ENCODE measurements at places on chromosomes 13 and 19. TPM values are rescaled to one million over a fixed set of nuclear protein-coding genes. Genes with fewer than 3 reads are reported as not detected.

- DNase-seq: no peak
These were observed 166.4 kb downstream of the EFNB2 start for GRCh38 chr13:106369091-106369490.

DNA sequence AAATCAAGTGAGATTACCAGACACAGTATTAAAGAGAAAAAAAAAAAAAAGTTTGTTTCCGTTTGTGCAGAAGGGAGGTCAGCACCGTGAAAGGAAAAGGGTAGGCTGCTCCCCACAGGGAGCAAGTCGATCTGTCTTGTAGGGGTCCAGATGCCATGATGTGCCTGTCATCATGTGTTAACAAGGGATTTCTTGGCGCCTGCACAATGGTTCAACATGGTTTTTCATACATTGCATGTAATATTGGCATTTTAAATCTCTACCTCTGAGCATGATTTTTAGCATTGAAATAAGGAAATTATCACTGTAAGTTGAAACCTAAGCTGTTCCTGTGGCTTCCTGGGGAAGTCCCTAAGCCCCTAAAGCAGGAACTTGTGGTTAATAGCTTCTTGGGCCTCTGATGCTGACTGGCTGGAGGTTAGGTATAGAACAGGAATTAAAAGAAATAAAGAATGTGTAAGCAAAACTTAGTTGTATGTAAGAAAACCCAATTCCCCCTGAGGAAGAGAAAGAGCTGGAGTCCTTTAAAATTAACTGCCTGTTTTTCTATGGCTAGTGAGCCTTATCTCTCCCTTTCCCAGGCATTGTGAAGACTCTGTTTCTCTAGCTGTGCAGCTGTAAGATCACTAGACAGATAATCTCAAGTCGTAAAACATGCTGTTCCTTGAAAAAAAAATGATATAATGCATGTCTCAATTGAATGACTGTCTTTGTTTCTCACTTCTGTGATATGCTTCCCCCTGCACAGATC, 7.4 kb upstream of the FCGBP start:
- no peak for DNase-seq

GRCh38 chr13:103517066-103517767, 451.0 kb upstream of the SLC10A2 start:
- DNase-seq: no peak

- DNase-seq: no peak
These were observed 18.9 kb downstream of the VASP start for GRCh38 chr19:45526143-45526542.

DNA sequence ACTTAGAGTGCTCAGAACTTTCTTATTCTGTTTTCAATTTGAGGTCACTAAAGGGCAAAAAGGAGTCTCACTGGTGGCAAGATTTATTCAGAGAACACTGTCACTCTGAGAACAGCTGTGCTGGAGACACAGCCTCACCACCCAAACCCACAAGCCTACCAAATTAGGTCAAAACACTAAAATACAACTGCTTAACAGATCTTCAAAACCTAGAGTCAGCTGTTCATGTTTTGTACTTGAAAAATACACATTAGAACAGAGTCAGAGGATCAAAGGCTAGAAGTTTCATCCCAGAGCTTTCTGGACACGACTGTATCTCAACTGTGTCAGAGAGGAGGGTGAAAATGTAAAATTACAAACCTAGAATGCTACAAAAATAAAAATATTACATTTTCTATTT, 89.3 kb downstream of the MIPEP start:
- no peak for DNase-seq

DNA sequence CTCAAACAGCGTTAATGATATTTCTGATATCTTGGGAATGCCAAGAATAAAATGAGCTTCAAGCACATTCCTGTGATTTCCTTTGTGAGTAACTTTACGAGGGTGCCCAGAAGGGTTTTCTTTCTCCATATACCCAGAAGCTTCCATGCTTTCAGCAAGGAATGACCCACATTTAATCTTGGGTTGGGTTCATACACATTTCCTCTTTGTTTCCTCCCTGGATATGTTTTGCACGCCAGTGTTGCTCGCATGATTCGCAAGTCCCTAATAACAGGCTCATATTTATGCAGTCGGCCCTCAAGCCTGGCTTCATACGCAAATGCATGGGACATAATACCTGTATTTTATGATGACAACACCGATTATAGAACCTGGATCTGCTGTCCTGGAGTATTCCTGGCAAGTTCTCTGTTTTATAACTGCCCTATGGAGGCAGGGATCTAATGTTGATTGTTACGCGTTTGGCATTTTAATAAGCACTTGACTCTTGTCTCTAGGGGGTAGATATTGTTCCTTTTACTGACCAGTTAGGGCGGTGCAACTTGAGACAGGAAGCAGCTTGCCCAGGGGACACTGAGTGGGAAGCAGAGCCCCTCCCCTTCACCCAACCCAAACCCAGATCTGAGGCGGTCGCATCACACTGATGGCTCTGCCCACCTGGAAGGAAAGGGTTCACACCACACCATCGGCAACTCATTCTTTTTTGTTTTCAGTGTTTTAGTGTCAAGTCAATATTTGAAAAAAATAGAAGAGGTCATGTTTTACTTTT, 220.4 kb upstream of the SOX1 start:
- DNase-seq: peak; percentile 75

DNA sequence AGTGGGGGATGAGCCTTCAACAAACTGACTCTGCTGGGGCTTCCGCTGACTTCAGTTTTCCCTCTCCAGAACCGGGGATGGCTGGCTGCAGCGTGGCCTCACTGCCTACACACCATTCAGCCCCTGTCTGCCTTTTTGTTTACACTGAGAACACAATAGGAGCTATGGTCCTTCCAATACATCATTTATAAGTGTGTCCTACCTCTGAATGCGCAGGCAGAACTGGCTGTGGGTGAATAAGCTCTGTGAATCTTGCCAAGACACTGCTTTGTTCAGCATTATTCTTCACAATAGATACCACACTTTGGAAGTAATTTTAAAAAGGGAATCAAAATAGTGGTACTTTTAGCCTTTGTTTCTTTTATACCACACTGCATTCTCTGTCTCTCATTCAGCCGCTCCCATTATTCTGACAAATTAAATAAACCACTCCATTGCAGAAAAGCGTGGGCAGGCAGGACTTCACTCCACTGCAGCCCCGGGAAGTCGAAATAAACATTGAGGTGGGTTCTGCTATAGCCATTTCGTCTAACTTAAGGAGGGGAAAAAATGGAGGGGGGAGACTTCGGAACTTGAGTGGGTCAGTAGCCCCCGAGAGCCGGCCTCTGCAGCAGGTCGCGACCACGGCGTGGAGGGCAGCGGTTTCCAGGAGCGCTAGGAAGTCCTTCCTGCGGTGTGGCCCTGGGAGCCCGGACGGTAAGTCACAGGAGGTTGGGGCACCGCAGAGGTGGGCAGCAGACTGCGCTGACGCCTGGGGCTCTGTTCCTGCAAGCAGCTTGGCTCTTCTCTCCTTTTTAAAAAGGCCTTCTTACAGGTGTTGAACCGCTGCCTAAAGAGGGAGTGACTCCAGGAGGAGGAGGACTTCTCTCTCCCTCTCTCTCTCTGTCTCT, 94.8 kb upstream of the SOX1 start:
- peak; percentile 63 for DNase-seq

DNA sequence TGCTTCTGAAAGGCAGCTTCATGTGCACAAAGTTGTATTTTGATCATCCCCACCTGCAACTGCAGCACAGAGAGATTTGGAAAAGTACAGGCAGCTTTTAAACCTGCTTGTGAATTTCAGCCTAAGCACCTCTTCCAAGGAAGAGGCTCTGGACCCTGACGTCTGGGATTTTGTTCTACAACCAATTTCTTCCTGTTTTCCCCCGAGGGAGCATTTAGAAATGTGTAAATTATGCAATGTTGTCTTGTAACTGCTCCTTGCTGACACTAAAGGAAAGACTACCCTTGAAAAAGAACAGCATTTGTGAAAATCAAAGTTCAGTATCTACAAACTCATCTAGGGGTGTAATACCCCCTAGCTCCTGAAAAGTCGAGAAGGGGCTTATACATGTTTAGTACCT, 15.4 kb downstream of the MED26 start:
- no peak for DNase-seq

GRCh38 chr13:40498461-40498860, 168.0 kb downstream of the FOXO1 start:
- DNase-seq: no peak

GRCh38 chr13:19838865-19839275, 24.6 kb downstream of the ZMYM5 start:
- DNase-seq: no peak

GRCh38 chr19:40309666-40310065, 24.5 kb upstream of the AKT2 start:
- DNase-seq: no peak

- DNase-seq: no peak
These were observed 7.1 kb downstream of the GGACT start for GRCh38 chr13:100581504-100581903.

GRCh38 chr13:31761951-31762350, 22.6 kb downstream of the RXFP2 start:
- no peak for DNase-seq

- no peak for DNase-seq
These were observed 3.2 kb downstream of the TMIGD2 start for GRCh38 chr19:4298810-4299550.

PSPN gene
- 0.70 TPM for total RNA-seq

ZNF99 gene
- 0.11 TPM for total RNA-seq

RAB8A gene
- 17.8 TPM for total RNA-seq

PROSER3 gene
- total RNA-seq: 11.7 TPM

FFAR1 gene
- not detected for total RNA-seq

SCN1B gene
- 58.7 TPM for total RNA-seq

PROZ gene
- total RNA-seq: not detected

CHAF1A gene
- 5.1 TPM for total RNA-seq

ZNF792 gene
- 4.0 TPM for total RNA-seq

OLFM4 gene
- total RNA-seq: 0.65 TPM

SPINT2 gene
- total RNA-seq: 17.3 TPM

CATSPERD gene
- not detected for total RNA-seq

NLRP4 gene
- not detected for total RNA-seq

Data from cardiac septum (tissue), 1 donor.